Hematopoietic multipotent progenitor cell (in vitro differentiated cells): ENCODE measurements at places on chromosomes 12 and 14.
A peak's percentile ranks its signal among the peaks of the same experiment; 100 is the strongest.

DNA sequence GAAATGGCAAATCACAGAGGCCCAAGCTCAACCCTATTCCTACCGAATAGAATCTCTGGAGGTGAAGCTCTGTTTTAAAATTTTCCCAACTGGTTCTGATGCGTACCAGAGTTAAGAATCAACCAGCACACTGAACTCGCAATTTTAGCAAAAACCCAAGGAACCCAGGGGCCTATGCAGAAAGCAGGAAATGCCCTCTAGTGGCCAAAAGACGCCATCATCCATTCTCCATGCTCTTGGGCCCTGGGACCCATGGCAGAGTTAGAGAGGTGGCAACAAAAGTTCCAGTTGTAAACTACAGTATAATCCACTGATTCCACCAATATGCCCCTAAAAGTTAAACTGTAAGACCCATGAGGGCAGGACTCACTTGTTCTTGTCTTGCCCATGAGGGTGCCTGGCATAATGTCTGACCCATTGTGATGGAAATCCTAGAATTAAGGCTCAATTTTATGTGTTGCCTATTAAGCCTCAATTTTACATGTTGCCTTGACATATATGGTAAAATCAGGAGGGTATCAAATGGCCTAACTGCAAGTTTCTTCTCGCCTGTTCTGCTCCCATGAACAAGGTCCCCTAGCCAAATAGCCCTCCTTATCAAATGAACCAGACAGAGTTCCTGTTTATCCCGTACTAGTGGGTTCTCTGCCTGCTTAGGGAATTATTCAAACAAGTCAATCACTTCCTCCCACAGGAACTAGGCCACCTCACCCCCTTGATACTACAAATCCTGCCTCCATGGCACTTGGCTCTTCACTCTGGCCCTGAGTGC is 137.5 kb upstream of the CPM start:
- peak; percentile 36 for DNase-seq

DNA sequence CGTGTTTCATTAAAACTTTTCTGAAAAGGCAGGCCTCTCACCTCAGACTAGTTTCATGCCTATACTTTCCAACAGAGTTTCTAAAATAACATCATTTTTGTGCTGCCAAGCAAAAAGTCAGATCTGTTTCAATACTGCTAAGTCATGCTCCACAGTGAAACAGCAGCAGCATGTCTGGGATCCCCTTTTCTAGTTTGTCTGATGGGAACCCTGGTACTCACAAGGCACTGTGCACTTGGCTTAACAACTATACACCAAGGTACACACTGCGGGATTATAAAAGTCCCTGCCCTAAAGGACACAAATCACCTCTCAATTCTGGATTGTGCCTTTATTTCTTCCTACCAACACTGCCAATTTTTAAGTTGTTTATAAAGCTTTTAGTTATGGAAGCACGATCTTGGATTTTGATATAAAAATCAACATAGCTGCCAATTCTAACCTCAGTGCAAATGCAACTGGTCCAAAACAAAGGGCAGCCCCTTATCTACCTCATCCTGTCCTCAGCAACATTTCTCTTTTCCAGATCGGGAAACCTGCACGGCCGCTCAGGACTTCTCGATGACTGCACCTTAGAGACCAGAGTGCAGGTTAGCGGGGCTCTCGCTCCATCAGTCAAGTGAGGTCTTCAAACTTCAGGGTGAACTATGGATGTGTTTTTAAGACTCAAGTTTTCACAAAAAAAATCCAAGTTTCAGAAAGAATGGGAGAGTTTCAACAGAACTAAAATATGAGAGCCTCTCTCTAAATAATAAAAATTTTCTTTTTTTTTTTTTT is 1.7 kb upstream of the EIF5 start:
- peak; percentile 49 for DNase-seq

DNA sequence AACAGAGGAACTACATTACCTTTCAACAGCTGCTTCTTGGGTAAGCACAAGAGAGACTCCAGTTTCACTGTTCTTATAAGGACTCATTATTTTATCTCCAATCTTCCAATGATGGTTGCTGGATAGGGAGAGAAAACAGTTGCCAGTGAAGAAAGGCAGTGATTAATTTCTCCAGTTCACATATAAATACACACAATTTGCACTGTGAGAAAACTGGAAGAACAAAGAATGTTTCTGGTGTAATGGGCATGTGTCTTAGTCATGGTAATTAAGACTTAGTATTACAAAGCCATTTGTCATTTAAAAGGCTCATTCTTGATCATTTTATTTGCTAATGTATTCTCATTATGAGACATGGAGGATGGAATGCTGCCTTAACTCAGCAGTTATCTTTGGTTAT is 78.0 kb upstream of the FAR2 start:
- no peak for DNase-seq

DNA sequence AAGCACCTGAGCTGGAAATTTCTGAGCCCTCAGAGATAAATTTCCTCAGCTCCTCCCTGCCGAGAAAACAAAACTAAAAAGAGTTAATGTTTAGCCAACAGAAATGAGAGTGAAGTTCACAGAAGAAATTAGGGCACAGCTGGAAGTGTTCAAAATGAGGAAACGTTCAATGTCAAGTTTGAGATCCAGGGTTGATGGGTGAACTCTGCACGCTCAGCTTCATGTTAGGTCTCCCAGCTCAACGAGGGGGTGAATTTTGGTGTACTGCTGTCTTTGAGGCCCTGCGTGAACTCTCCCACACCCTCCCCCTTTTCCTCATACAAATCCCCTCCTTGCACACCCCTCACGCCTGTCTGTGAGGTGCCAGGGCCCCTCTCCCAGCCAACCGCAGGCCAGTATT is 13.3 kb upstream of the OAS3 start:
- no peak for DNase-seq

DNA sequence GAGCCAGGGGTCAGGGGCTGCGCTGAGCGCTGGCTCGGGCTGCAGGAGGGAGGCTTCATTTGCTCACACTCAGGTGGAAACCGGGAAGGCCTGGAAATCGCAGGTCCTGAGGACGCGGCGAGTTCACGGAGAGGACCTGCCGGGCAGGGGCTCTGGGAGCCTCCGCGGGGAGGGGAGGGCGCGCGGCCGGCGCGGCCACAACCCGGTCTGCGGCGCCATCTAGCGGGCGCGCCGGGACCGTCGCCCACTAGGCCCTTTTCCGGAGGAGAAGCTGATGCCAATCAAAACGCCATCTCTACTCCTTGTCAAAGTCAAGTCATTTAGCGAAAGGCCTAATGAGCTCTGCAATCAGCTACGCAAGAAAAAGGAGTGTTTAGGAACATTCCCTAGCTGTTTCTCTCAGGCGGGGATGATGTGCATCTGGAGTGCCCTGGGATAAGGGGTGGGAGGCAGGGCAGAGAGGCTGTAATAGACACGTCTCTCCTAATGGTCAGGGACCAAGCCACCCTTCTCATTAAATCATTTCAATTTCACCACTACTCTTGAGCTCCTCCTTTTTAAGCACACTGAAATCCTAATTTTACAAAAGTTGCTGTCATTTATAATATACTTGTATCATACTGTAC is 885.8 kb upstream of the TMEM132C start:
- no peak for DNase-seq

DNA sequence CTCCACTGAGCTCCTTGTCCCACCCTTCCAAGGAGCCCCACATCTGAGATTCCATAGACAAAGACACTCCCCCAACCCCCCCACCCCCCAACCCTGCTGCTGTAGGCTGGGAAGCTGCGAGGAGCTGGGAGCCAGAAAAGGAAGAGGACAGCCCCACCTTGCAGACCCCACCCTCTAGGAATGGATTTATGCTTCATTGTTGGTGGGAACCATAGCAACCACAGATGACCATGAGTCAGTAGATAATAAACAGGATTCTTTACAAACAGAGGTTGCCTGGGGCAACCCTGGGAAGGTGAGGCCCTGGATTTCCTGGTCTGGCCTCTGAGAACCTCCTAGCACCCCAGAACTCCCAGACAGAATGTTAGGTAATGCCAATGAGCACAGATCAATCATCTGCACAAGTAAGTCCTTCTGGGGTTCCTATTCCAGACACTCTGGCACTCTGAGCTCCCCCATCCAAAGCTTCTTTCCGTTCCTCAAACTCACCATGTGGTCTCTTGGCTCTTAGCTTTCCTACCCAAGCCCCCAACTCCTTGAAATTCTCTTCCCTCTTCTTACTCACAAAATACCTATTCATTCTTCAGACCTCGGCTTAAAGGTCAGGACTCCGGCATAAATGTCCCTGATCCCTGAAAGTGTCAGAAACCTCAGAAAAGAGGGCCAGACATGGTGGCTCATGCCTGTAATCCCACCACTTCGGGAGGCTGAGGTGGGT is 15.2 kb upstream of the PLEKHG6 start:
- peak; percentile 87 for DNase-seq

DNA sequence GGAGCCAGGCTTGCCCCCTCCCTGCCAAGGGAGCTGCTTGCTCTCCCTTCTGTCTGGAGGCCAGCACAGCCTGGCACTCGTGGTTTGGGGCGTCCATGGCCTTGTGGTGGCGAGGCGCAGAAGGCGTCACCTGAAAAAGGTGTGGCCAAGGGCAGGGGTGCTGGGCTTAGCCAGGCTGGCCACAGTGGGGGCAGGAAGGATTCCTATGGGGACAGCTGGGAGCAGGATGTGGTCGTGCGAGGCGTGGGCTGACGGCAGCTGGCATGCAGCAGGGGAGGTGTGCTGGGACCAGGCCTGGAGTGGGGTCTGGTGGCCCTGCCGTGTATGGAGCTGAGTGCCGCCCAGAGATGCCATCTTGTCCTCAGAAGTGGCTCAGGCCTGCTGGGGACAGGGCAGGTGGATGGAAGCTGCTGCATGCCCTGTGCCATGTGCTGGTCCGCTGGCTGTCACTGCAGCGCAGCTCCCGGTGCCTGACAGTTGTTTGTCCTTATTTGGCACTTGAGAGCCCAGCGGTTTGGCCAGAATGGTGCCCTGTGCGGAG is 30.0 kb downstream of the SH2B3 start:
- DNase-seq: no peak

- DNase-seq: no peak
These were observed 401.4 kb downstream of the ATP23 start for GRCh38 chr12:58342736-58343135.

DNA sequence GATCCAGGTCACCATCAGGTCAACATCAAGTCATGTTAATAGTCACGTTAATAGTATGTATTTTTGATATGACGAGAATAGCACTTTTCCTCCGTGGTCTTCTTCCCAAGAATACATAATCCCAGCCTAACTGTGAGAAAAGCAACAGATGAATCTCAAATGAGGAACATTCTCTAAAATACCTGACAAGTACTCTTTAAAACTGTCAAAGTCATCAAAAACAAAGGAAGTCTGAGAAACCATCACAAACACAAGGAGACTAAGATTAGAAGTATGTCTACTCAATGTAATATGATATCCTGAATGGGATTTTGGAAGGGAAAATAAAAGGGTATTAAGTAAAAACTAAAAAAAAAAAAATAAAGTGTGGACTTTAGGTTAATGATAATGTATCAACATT is 36.8 kb upstream of the GLIPR1 start:
- no peak for DNase-seq

- no peak for DNase-seq
These were observed 7.2 kb downstream of the ADAM20 start for GRCh38 chr14:70527501-70528105.

DNA sequence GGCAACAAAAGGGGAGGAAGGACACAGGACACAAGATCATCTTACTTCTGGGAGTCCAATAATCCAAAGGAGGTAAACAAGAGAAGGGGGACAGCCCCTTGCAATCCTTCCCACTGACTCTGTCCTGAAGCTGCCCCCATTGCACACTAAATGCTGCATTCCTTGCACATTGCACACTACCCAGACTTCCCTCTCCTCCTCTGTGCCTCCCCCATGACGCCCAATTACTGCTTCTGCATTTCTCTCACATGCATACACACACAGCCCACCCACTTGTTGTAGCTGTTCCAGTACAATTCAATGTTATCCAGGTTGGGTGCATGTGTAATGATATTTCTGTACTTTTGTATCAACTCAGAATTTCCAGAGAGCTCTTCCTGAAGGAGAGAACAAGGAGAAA is 5.5 kb downstream of the NDRG2 start:
- DNase-seq: no peak

DNA sequence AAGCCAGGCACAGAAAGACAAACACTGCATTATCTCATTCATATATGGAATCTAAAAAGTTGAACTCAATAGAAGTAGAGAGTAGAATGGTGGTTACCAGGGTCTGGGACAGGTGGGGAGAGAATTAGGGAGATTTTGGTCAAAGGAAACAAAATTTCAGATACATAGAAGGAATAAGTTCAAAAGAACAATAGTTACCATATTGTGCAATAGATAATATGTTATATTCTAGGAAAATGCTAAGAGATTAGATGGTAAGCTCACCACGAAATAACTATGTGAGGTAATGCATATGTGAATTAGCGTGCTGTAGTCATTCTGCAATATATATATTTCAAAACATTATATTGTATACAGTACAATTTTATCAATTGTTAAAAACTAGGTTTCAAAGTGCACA is 442.5 kb downstream of the KCNH5 start:
- no peak for DNase-seq

- no peak for DNase-seq
These were observed 1722.1 kb upstream of the SEL1L start for GRCh38 chr14:83255727-83256090.

GRCh38 chr14:45242706-45243105 is 10.3 kb downstream of the MIS18BP1 start:
- no peak for DNase-seq

DNA sequence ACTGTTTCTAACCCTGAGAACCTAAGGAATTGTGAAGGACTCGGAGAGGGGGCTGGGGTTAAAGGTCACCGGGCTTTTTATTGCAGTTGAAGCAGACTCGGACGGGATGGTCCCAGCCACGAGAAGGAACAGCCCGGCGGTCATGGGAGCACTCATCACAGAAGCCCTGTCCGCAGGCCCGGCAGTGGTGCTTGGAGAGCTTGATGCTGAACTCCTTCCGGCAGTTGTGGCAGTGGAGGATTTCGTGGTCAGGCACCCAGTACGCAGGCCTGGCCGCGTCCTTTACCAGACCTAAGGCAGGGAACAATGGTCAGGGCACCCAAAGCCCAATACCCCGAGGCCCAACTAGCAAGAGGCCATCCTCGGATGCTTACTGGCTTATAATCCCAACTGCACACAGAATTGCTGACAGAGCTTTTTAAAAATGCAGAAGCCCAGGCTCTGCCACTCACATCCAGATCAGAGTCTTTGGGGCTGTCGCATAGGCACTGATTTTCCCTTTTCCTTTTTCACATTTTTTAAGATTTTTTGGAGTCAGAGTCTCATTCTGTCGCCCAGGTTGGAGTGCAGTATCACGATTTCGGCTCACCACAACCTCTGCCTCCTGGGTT is 44.7 kb downstream of the DCAF4 start:
- DNase-seq: no peak

GRCh38 chr14:92464716-92465115 is 48.9 kb upstream of the RIN3 start:
- DNase-seq: no peak

- DNase-seq: no peak
These were observed 330.7 kb upstream of the DCN start for GRCh38 chr12:91513313-91513712.

GRCh38 chr14:74682169-74682952 is 30.5 kb downstream of the AREL1 start:
- DNase-seq: no peak
